AG08396 (cell line): ENCODE measurements at places on chromosomes 3 and 15.

DNA sequence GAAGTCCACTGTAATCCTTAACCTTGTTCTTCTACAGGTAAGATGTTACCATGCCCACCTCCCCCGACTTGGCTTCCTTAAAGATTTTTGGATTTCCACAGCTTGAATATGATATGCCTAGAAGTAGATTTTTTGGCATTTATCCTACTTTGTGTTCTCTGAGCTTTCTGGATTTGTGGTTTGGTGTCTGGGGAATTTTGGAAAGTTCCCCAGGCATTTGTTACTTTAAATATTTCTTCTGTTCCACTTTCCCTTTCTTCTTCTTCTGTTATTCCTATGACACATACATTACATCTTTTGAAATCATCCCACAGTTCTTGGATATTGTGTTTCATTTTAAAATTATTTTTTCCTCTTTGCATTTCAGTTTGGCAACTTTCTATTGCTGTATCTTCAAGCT is 122.1 kb upstream of the TMEM108 start:
- DNase-seq: no peak

- DNase-seq: no peak
Observed at GRCh38 chr15:70505936-70506912, 257.1 kb downstream of the UACA start.

GRCh38 chr3:89580859-89581258 is 473.4 kb downstream of the EPHA3 start:
- DNase-seq: no peak

GRCh38 chr15:91908391-91908790 is 54.9 kb downstream of the SLCO3A1 start:
- DNase-seq: peak; percentile 49

- DNase-seq: no peak
Observed at GRCh38 chr3:31361371-31362273, 171.1 kb upstream of the STT3B start.

GRCh38 chr3:120355486-120355885 is 6.3 kb upstream of the LRRC58 start:
- no peak for DNase-seq

DNA sequence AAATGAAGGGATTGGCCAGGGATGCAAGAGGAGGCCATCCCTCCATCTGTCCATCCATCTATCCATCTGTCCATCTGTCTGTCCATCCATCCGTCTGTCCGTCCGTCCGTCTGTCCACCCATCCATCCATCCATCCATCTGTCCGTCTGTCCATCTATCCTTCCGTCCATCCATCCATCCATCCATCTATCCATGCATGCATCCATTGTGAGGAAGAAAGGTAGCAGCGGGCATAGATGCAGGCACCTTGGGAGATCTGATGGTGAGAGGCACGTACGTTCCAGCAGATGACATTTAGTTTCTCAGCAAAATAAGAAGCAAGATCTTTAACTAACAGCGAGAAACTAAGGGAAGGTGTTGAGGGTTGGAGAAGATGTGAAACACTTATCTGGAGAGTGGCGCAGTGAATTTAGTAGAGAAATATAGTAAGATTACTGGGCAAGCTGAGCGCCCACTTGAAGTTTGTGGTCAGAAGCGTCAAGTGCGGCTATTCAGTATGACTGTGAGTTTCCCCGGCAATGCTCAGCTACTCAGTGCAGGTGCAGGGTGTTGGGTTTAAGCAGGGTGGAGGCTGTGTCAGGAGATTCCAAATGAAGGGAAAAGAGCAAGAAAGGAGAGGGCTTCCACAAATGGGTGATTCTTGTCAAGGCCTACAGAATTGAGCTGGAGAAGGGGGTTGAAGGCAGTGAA is 22.4 kb upstream of the SRP14 start:
- DNase-seq: no peak

- DNase-seq: no peak
Observed at GRCh38 chr3:39088456-39088855, 19.0 kb downstream of the GORASP1 start.

GRCh38 chr3:132317229-132317948 is at the start of gene ACP3:
ACP3 (plus strand) TSS chr3:132317407; CDS start chr3:132317457, 50 bp downstream.
- DNase-seq: peak; percentile 15

- no peak for DNase-seq
Observed at GRCh38 chr3:78832785-78833204, 935.0 kb downstream of the ROBO1 start.

- DNase-seq: no peak
Observed at GRCh38 chr3:184237807-184238206, 8.4 kb downstream of the VWA5B2 start.

GRCh38 chr15:68704496-68705021 is 116.1 kb downstream of the ANP32A start:
- peak; percentile 33 for DNase-seq

DNA sequence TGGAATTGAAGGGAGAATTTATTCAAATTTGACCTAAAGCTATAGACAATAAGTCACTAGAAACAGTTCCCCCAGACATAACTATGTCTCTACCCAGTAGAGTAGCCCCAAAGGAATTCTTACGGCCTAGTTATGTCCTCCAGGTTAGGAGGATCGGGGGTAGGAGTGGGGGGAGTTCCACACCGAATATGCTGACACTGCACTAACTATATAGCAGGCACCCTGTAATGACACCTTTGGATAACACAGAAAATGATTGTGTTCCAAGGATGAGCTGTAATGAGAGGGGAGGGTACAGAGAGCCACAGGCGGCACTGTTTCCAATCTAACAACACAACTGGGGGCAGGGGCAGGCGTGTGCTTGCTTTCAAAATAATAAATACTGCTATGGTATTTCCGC is 376.2 kb upstream of the RORA start:
- DNase-seq: no peak

DNA sequence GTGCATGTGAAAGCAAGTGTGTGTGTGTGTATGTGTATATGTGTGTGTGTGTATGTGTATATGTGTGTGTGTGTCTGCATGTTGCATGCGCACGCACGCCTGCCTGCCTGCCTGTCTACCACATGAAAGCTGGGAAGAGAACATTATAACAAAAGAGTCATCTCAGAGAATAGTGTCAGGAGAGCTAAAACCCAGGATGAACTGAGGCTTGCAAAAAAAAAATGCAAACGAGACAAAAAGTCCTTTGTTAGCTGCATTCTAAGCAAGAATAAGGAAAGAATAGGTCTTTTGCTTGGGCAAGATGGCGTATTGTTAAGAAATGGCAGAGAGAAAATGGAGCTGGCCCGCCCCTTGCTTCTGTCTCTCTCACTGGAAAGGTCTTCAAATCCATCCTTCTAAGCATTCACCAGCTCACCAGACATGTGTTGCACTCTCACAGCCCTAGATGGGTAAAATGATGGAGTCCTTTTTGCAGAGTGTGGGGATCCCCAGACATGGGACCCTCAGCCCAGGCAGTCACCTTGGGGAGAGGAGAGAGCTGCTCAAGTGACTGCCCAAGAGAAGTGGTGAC is 16.4 kb downstream of the WNT7A start:
- DNase-seq: no peak

DNA sequence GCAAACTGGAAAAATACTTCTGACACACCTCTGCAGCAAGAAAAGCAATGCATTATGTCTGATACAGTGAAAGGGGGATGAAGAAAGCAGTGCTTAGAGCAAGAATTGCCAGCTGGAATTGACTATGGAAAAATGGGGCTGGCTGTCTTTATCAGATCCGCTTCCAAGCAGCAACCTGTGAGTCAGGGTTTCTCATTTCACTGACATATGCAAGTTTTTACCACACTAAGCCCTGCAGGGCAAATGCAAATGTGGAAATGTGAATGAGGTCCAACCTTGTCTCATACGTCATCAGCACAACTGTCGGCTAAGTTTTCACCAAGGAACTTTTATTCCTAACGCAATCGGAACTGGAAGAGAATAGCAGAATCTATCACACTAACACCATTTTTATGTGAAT is 172.5 kb upstream of the GADL1 start:
- DNase-seq: peak; percentile 66

DNA sequence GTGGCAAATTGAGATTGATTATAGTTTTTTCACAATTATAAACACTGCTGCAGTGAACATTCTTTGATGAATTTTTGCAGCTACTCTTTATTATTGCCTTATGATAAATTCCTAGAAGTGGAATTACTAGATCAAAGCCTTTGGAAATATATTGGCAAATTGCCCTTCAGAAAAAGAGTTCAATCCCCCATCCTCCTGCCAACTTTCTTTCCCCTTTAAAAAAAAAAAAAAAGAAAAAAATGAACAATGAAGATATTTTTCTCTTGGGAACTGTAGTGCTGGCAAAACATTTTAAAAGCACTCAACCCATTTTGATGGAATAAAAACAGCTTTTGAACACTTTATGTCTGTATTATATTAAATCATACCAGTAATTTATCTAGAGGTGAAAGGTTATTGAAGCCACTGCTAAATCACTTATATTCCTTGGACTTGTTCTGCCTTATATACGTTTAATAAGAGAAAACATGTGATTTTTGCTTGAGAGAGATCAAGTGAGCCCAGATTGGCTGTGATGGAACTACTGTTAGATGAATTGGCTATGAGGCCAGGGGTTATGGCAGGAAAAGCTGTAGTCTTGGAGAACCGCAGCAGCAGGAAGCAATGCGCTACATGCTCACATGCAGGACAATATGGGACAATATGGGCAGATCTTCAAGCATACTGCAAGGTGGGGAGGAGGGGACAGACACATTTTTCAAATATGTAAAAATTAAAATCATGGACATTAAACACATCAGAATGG is 212.8 kb upstream of the C2CD4B start:
- DNase-seq: no peak

DNA sequence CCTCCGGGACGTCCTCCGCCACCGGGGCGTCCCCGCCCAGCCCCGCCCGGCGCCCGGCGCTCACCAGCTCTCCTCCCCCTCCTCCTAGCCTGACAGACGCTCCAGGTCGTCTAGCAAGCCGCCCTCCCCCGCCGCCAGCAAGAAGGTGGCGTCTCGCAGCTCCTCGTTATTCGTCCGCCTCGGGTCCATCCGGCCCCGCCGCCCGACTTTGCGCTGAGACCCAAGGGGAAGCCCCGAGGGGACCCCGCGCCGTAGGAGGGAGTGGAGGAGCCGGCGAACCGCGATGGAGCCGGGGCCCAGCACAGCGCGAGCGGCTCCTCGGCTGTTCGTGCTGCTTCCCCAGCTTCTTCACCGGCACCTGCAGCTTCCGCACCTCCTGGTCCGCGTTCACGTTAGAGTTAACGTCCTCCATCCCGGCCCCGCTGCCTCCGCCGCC is 26.3 kb upstream of the MTHFS start:
- peak; percentile 82 for DNase-seq

DNA sequence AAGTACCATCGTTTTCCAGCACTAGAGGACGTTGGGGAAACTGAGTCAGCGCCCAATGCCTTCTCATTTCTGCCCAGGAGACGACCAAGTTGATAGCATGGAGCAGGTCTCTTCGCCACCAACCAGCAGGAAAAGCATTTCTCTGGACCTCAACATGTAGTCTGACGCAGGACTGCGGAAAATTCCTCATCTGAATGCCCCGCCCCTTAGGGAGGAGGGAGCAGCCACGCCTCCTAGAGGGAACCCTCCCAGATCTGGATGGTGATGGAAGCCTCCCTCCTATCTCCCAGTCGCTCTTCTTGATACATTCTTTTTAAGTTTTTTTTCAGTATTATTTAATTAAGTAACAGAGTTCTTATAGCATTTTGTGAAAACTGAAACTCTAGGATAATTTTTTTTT is 17.4 kb upstream of the MINDY4B start:
- DNase-seq: peak; percentile 20

DNA sequence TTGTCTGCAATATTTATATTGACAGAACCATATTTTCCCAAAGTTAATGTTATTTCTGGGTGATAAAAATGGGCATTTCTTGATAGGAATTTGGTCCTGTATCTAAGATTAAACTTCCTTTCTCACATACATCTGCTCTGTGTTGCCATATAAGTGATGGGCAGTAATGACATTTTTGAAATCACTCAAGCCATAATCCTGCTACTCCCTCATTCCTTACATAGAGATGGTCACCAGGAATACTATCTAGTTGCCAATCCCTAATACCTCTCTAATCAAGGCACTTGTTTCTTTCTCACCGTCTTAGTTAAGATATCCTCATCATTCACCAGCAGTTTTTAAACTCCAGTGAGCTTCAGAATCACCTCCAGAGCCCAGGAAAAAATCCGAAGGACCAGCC is 68.4 kb downstream of the FSIP1 start:
- no peak for DNase-seq

GRCh38 chr3:88180398-88180999 is 30.7 kb downstream of the C3orf38 start:
- peak; percentile 17 for DNase-seq

GRCh38 chr3:83523470-83524073 is 1435.2 kb upstream of the CADM2 start:
- no peak for DNase-seq

DNA sequence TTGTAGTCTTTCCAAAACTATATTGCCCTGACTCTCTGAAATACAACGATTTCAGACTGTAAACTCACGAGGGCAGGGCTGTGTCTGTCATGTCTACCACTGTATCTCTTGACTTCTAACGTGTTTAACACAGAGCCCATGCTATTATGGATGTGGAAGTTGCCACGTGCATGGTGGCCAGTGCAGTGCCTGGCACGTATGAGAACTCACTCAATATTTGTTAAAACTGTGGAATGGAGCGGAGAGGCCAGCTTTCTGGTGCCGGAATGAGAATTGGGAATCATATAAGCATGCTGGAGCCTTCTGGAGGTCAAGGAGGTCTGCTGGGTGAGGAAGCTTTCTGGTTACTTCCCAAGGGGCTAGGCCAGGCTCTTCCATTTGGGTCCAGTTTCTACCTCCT is 220.6 kb upstream of the LYSMD4 start:
- no peak for DNase-seq

DNA sequence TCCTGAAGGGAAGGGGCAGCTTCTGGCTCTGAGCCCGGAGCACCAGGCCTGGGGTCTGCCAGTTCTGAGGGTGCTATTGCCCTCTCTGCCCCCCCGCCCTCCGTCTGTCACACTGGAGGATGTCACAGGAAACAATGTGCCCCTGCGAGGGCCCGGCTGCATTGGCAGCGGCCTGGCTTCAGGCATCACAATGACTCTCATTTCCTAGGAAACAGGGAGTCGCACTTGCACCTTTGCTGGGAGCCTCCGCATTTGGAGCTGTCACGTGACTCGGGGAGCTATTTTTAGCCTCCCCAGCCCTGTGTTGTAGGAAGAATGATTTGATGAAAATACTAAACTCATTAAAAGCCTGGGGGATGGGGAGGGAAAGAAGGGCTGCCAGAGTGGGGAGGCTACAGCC is 518.9 kb downstream of the SHQ1 start:
- peak; percentile 30 for DNase-seq

- no peak for DNase-seq
Observed at GRCh38 chr3:50612234-50612882, 784 bp upstream of the CISH start.

DNA sequence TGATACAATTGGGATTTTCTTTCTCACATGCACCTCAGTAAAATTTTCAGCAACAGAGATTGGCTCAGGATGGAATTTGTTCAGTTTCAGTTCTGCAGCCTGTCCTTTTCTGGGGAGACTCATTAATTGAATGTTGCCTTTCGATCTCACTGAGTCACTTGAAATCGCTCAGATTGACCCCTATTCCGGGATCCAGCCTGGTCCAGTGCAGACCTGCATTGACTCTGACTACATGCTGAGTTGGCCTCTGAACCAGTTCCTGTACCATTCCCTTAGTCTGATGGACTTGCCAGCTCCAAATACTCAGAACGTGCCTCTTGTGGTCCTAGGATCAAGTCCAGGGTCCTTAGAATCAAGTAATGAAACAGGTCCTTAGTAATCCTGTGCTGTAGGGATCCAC is 9.4 kb downstream of the IGF1R start:
- peak; percentile 33 for DNase-seq

- peak; percentile 6 for DNase-seq
Observed at GRCh38 chr3:117184574-117184973, 475.0 kb downstream of the TUSC7 start.
